NCI-H2029 treated with DMSO at 0.1 percent for 48 hours (cell line): ENCODE measurements at places on chromosomes 4 and X.
A peak's percentile ranks its signal among the peaks of the same experiment; 100 is the strongest.

DNA sequence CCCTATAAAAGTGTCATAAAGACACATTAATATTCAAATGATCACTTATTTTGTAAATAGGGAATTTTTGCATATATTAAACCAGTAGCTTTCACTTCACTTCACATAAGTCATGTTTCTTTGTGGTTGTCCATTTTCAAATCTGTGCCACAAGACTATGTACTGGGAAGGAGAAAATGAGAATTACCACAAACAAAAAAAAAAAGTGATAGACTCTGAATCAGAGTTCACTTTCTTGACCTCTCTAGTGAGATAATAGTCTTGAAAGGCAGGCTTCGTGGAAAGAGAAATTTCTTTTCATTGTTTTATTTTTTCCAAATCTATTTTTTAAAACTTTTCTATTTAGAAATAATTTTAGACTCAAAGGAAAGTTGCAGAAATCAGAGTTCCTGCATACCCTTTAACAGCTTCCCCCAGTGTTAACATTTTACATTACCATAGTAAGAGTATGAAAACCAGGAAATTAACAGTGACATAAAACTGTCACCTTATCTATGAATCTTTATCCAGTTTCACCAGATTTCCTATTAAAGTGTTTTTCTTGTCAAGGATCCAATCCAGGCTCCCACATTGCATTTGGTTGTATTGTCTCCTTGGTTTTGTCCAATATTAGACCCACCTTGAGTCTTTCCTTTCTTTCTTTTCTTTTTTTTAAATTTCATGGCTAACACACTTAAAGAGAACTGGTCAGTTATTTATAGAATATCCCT, 215.4 kb upstream of the PGRMC2 start:
- DNase-seq: no peak

GRCh38 chr4:7272404-7272803, 80.1 kb downstream of the SORCS2 start:
- no peak for DNase-seq

GRCh38 chr4:83342476-83342875, 7.8 kb upstream of the HPSE start:
- no peak for DNase-seq

- no peak for DNase-seq
Measured at GRCh38 chrX:138349351-138349750, 362.2 kb downstream of the FGF13 start.

GRCh38 chr4:5021546-5021945, 2.3 kb upstream of the CYTL1 start:
- no peak for DNase-seq

DNA sequence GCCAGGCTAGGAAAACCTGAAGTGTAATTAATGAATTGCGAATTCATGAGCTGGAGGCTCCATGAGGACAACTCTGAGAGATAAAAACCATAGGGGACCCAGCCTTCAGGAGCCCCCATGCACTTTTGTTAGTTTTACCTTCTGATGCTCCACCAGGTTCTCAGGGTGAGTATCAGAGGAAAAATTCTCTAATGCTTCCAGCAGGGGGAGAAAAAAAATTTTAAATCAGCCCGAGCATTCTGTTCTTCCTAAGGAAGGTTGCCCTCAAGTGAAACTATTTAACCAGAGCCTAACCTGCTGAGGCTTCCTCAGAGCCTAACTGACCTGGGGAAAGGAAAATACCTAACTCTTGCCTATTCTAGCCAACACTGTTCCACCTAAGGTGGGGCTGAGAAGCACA, 552.6 kb downstream of the PPARGC1A start:
- no peak for DNase-seq

DNA sequence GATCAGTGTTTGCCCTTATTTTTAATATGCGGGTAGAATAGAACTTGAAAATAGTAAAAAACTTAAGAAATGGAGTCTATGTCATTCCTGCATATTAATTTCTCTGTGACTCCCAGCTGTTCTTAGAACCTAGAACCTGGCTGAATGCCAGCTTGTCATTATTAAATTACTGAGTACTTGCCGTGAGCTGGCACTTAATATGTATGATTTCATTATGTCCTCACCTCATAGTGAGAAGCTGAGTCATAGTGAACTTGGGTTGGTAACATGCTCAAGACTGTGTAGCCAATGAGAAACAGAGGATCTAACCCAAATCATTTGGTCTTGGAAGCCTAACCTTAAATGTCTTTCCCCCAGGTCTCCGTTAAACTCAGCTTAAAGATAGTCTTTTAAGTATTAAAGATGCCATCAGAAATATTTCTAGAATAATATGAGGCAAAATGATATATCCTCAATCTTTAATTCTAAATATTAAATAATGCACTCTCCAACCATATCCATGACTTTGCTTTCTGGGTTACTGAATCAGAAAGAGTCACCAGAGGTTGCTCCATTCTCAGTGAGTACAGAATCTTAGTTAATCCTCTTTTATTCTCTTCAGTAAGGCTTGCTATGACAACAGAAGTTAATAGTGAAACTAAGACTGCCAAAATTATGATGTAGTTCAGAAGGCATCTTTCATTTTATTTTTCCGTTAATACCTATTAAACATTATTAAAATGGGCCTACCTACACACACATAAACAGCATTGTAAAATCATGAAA, 58.6 kb upstream of the TLL1 start:
- DNase-seq: peak; percentile 0

GRCh38 chrX:12894074-12895030, 12.1 kb upstream of the TLR8 start:
- no peak for DNase-seq

- no peak for DNase-seq
Measured at GRCh38 chrX:71543316-71543715, 10.4 kb downstream of the OGT start.

DNA sequence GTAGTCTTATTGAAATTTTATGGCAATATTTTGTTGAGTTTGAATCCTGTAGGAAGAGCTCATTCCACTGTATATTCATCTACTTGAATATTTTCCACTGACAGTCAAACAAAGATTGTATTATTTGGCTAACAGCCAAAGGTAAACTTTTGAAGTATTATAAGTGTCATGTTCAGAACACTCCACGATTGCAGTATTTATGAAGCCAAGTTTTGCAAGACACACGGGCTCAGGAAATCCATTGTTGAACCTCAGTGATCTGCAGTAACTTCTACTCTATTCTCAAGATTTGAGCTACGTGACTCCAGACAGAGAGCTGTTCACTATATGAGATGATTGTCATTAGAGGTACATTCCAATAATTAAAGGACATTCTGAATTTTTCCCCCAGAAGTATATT, 302.7 kb upstream of the ADGRL3 start:
- no peak for DNase-seq

DNA sequence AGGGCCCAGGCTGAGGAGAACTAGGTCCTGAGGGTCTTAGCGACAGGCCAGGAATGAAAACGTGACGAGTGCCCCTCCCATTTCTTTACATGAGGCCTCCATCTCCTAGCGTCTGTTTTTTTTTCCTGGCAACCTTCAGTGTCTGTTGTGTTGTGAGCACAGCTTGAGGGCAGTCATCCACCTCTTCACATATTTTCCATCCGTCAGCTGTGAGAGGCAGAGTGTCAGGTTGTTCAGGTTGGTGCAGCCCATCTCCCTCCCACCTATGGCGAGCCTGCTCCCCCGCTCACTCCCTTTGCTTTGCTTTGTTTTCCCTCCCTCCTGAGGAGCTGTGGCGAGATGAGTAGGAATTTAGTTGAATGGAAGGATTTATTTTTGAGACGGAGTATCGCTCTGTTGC, 51.7 kb upstream of the CHRNA9 start:
- DNase-seq: no peak

- no peak for DNase-seq
Measured at GRCh38 chr4:121801715-121802075, 572 bp downstream of the EXOSC9 start.

GRCh38 chr4:647481-647880, 22.1 kb downstream of the PDE6B start:
- no peak for DNase-seq

DNA sequence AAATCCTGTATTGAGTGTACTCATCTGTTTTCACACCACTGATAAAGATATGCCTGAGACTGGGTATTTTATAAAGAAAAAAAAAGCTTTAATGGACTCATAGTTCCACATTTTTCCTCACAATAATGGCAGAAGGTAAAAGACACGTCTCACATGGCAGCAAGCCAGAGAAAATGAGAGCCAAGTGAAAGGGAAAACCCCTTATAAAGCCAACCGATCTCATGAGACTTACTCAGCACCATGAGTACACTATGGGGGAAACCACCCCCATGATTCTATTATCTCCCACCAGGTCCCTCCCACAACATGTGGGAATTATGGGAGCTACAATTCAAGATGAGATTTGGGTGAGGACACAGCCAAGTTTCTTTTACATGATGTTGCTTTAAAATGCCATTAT, 171.9 kb downstream of the GALNTL6 start:
- no peak for DNase-seq

DNA sequence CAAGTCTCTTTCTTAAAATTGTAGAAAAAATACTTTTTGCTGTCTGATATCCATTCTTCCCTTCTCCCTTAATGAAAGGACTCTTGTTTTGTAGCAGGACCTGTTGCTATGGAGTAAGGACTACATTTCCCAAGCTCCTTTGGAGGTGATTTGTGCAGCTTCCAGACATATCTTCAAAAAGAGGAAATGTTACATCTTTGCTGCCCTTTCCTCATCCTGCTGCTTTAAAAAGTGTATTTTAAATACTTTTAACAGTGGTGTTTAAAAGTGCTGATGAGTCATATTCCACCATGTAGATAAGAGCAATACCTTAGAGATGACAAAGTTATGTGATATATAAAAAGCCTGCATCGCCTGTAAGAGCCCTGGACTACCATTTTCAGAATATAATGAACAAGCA, 98.7 kb downstream of the CFAP299 start:
- no peak for DNase-seq

- DNase-seq: no peak
Measured at GRCh38 chrX:55118574-55118973, 29.8 kb downstream of the PAGE2 start.

GRCh38 chr4:177964061-177964460, 521.8 kb upstream of the AGA start:
- no peak for DNase-seq

GRCh38 chr4:3403348-3403906, 38.3 kb upstream of the HGFAC start:
- no peak for DNase-seq

DNA sequence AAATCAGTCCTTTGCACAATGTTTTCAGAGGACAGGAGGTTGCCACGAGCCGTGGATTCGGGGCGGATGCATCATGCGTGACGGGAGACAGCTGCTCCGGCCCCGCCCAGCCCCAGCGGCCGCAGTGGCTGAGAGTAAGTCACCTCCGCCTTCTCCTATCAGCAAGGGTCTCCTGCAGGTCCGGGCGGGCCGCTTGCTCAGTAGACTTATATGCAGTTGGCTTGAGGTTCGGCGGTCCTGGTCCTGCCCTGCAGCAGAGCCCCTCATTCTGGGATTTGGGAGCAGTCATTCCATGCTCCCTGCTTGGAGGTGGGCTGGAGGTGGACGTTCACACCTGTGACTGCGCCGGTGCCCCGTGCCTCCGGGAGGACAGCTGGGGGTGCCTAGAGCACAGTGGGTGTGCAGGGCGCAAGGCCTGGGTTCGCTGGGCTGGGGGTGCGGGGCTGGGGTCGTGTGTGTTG, 86.3 kb upstream of the ADRA2C start:
- DNase-seq: no peak

DNA sequence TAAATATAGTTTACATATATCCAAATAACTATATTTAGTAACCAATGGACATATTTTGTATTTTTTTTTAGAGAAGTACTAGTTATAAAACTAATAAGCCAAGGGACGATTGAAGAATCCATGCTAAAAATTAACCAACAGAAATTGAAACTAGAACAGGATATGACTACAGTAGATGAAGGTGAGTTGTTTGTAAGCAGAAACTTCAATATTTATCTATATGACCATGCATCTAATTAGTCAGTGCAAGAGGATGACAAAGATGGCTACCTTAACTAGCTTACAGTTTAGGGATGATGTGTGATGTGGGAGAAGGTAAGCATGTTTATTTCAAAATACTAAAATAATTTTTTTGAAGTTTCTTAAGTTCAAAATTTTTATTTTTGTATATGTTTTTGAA, 57.7 kb downstream of the HPGDS start:
- DNase-seq: no peak

- DNase-seq: no peak
Measured at GRCh38 chrX:41384051-41384705, 50.2 kb downstream of the DDX3X start.

- DNase-seq: no peak
Measured at GRCh38 chrX:24526616-24527015, 61.5 kb downstream of the PDK3 start.

DNA sequence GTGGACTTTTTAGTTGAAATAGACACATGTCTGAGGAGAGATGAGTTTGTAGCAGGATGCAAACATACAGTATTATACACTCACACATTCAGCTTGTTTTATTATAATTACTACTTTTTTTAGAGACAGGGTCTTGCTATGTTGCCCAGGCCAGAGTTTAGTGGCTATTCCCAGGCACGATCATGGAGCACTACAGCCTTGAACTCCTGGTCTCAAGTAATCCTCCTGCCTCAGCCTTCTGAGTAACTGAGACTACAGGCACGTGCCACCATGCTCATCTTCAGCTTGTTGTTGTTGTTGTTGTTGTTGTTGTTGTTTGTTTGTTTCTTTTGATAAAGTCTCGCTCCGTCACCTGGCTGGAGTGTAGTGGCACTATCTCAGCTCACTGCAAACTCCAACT, 94.7 kb upstream of the ACSL4 start:
- DNase-seq: no peak

- no peak for DNase-seq
Measured at GRCh38 chr4:47899639-47900038, 14.7 kb downstream of the NFXL1 start.

GRCh38 chr4:958314-958665, 15.1 kb downstream of the DGKQ start:
- no peak for DNase-seq

- no peak for DNase-seq
Measured at GRCh38 chr4:38948551-38948950, 80.9 kb downstream of the FAM114A1 start.

- no peak for DNase-seq
Measured at GRCh38 chr4:168694667-168695066, 197.8 kb downstream of the PALLD start.

GRCh38 chr4:93791570-93792195, 36.9 kb upstream of the ATOH1 start:
- peak; percentile 9 for DNase-seq

- DNase-seq: no peak
Measured at GRCh38 chrX:555725-556666, 74.6 kb upstream of the SHOX start.

- DNase-seq: no peak
Measured at GRCh38 chr4:55768291-55768690, 51.3 kb upstream of the EXOC1L start.

GRCh38 chr4:145283909-145284308, 103.5 kb upstream of the OTUD4 start:
- no peak for DNase-seq

DNA sequence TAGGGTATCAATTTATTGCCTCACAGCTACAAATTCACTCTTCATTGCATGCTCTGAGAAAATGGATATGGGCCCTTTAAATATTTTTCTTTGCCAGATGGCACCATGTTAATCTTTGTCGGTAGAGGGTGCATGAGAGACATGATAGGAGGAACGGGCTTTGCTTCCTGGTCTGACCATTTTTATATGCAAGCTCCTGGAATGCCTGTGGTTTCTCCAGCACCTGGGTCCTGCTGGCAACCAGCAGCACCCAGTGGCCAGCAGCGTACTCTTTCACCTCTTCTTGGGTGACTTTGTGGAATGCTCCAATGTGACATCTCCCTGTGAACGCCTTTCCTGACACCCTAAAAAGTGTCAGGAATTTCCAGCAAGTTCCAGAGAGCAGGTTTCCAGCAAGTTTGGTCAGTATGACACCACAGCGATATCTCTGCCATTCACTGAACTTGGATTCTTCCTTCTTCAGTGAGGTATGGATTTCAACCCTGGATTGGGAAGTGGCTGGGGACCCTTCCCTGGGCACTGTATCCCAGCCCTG, 140.3 kb upstream of the PGRMC2 start:
- DNase-seq: peak; percentile 50
